ENCODE measurements at places on chromosomes 12 and 14.

DNA sequence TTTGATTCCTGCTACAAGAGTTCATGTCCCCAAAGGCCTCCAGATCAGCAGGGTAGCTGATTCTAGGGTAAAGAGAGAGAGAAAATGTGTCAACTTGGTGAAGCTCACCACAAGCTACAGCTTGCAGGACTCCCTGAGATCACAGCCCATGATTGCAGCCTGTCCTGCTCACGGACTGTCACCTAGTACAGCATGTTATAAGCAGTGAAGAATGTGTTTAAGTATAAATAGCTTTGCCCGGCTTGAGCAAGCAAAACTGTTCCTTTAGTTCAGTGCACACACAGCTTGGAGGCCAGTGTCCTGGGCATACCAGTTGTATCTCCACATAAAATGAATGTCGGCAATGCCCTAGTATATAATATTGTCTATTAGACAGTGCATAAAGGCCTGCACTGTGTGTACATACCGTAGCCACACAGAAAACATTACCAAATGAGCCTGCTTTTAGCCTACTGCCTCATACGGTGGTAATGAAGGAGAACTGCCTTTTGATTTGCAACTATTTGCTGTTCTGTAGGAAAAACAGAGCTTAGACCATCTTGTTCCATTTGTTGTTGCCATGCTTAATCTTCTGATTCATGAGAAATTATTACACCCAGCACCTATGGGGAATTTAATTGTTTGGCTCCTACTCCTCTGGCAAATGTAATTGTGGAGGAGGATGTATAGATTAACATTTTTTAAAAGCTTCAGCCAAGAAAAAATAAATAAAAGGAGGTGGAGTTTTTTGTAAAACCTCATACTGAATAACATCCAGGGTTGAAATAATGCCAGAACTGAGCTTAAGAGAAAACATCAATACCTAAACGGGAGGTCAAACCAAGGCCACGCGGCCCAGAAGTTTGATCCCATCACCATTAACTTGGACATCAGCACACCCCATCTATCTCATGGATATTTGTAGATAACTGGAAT, 108.1 kb upstream of the G2E3 start:
- DNase-seq, result peak; percentile 13

- no peak for DNase-seq
These were observed 248.2 kb downstream of the SLC41A2 start for GRCh38 chr12:104709692-104710435.

DNA sequence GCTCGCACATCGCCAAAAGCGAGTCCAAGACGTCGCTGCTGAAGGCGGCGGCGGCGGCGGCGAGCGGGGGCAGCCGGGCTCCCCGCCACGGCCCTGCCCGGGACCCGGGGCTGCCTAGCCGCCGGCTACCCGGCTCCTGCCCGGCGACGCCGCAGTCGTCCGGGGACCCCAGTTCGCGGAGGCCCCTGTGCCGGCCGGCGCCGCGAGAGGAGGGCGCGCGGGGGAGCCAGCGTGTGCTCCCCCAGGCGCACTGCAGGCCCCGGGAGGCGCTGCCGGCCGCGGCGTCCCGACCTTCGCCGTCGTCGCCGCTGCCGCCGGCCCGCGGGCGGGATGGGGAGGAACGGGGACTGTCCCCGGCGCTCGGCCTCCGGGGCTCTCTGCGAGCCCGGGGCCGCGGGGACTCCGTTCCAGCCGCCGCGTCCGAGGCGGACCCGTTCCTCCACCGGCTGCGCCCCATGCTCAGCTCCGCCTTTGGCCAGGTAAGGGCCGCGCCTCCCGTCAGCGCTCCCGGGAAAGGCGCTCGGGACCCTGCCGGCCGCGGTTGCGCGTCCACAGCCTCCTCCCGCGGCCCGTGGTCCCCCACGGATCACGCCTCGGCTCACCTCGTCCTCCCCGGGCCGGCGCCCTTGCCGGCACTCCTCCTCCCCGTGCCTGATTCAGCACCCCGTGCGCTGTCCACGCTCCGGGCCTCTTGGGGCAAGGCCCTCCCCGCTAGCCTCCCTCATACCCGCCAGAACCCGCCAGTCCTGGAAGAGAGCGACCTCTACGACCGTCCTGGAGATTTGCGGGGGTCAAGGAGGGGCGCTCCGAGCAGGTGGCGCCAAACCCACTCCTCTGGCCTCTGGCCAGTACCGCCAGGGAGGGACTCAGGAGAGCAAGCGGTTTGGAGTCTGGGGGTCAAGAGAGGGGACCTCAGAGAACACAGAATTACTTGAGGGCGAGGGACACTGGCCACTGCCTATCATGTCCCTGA, 721 bp downstream of the CABP1 start:
- no peak for DNase-seq

GRCh38 chr12:74732164-74732784, 194.6 kb downstream of the ATXN7L3B start:
- DNase-seq, result no peak

DNA sequence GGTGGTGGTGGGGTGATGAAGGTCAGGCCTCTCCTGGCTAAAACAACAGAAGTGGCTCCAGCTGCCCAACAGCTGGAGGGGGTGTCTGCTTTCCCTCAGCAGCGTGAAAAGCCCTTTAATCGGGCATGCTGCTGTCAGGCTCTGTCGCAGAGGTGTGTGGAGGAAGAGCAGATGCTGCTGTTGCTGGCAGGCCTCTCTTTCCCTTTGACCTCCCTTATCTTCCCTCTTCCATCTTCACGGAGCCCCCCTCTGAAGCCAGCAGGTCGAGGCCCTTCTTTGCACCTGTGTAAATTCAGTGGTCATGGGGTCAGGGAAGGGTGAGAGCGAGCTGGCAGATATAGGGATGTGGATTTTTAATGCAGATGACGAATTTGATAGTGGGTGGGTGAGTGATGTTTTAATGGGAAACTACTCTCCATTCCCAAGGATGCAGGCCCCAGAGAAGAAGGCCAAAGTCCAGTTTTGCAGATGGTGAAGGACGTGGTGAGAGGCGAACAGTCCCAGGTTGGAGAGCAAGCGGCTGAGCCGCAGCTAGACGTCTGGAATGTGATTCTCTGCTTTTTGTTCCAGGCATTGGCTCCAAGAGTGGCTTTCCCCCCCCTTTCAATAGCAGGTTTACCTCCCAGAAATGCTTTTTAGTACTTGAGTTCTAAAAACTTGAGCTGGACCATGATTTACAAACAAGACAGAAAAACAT, 64.0 kb downstream of the SMOC1 start:
- DNase-seq, result no peak

- no peak for DNase-seq
These were observed 125.4 kb downstream of the KIF26A start for GRCh38 chr14:104263675-104264358.

- DNase-seq, result no peak
These were observed 92.5 kb downstream of the DUSP6 start for GRCh38 chr12:89259821-89260220.

GRCh38 chr14:97156705-97157104, 359.5 kb downstream of the VRK1 start:
- DNase-seq, result no peak

DNA sequence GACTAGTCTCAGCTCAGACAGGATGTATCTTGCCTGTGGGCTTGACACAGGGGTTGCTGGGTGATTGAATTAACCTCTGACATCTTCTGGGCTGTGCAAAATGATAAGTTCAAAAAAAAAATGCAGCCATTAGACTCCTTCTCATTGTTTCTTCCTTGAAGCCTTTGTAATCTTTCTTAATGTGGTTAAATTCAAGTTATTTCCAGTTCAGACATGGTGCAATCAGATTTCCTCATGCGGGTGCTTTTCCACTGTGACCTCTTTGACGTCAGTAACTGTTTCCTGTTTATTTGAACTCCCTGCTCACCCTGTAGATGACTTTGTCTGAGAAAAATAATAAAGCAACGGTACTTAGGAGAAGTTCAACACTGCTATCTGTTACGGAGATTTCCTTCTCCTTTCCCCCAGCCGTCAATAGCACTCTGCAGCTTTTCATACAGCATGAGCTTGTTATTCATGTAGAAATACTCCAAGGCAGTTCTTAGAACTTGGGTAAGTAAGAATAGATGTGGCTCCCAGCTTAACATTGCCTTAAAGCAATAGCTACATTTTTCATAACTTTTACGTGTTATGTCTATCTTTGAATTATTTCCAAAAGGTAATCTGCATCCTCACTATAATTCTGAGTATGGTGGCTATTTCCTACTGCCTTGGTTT, 155.5 kb downstream of the PRKCH start:
- DNase-seq, result no peak

DNA sequence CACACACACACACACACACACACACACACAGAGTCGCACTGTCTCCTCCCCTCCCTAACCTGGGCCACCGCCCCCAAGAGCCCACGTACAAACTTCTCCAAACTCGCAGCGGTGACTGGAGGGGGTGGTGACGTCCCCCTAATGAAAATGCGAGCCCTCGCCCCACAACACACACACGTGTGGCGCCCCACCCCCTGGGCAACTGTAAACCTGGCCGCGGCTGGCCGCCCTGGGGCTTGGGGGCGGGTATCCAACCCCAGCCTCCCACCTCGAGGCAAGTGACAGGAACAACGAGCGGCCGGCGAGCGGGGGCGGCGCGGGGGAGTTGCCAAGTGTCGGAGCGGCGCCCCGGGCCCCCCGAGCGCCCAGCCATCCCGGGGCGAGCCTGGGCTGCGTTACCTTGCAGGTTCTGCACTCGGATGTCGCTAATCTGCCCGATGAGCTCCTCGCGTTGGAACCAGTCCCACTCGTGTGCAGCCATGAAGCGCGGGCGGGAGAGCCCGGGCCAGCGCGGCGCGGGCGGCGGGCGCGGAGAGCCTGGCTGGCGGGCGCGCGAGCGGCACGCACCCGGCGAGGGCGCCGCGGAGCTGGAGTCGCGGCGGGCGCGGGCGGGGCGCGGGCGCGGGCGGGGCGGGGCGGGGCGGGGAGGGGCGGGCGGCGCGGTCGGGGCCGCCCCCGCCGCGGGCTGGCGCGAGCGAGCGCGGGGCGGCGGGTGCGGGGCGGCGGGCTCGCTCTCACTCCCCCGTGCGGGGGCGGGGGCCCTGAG, at the start of gene CLMN:
Gene CLMN (minus strand): TSS at position 597 of the 766 bp plus-strand sequence. CDS start 116 bp downstream, at position 481.
- peak; percentile 91 for DNase-seq

GRCh38 chr14:92962031-92962830, 39.3 kb downstream of the CHGA start:
- DNase-seq, result no peak

- no peak for DNase-seq
These were observed 63.7 kb downstream of the R3HDM2 start for GRCh38 chr12:57367121-57367520.

GRCh38 chr12:114339626-114340025, 66.3 kb downstream of the TBX5 start:
- DNase-seq, result no peak

GRCh38 chr12:78963439-78964227, 99.1 kb downstream of the SYT1 start:
- no peak for DNase-seq

DNA sequence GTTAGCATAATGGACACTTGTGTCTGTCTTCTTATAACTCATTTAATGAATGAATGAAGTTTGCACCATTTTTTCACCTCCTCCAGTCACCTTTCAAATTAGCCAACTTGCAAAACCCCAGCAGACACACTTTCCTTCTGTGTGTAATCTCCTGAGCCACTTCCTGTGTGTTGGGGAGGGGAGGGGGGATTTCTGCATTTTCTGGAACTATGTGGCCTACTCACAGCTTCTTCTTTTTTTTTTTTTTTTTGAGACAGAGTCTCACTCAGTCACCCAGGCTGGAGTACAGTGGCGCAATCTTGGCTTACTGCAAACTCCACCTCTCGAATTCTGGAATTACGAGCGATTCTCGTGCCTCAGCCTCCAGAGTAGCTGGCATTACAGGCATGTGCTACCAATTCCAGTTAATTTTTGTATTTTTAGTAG, 4.1 kb upstream of the SERPINA1 start:
- DNase-seq, result no peak

DNA sequence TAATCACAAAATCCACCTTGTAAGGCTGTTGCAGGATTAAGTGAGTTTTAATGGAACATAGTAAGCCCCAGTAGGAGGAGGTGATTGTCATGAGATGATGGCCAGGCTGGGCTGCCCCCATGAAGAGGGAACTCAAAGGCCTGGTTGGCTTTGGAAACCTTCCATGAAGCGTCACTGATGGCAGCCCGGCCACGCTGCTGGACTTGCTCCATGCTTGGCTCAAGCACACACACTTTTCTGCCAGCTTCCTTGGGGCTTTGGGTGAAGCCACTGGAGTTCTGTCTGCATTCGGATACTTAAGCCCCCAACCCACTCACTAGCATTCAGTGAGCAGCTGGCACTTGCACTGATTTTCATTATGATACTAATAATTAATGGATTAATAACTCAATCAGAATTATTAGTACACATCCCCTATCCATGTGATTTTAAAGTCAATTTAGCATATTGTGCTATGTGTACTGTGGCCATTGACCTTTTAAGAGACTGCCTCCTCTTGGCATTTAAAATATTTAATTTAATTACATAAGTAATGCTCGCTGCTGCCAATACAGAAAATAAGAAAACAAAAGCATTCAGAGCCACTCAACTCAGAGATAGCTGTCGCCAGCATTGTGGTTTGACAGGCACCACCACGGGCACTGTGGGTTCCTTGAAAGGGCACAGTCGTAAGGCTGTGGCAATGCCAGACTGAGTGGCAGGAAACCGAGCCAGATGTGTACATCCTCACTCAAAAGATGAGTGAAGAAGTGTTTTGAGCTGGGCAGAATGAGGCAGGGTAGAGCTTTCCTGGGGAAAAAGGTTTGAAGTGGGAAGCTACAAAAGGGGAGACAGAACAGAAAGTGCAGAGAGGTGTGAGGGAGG, 15.9 kb downstream of the KRT85 start:
- DNase-seq, result peak; percentile 52

- DNase-seq, result no peak
These were observed 14.7 kb upstream of the GNPNAT1 start for GRCh38 chr14:52806115-52806514.

GRCh38 chr12:48000878-48001504, 3.3 kb downstream of the COL2A1 start:
- DNase-seq, result no peak

DNA sequence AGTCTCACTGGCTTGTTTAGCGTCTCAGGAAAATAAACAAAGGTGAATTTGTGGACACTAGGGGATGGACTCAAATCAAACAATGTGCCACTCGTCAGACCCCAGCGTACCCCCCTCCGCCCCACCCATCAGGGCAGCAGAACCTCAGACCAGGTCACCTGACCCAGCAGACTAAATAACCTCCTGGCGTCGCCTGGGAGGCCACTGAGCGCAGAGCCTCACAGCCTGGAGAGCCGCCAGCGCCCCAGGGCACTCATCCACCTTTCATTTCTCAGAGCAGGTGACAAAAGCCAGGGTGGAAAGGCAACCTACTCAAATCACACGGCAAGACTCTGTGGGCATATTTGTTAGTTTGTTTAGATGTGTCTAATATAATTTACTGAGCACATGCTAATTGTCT, 100.9 kb downstream of the DICER1 start:
- no peak for DNase-seq

GRCh38 chr14:78764240-78764639, 594.1 kb downstream of the NRXN3 start:
- DNase-seq, result no peak

Data from posterior cingulate gyrus (tissue), 11 donors.